ENCODE measurements at places on chromosomes 7 and 10.

DNA sequence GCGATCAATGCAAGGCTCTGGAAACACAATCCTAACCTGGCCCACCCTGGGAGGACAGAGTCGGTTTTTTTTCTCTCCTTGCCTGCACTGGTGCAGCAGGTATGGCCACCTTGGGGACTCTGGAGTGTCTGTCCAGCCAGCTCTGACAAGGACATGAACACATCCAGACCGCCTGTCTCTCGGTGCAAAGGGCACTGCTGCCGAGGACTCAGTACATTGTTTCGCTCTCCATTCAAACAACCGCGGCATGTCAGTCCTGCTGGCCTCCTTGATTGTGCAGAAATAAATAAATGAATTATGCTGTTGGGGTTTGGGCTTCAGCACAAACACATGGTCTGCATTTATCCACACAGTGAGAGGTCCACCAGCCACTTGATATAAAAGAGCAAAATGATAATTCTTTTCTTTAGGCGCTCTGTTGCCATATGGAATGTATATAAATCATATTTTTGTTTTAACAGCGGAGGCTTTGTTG, 565.2 kb downstream of the KCNMA1 start:
- DNase-seq, result no peak

- DNase-seq, result no peak
Measured at GRCh38 chr7:27344471-27344870, 101.9 kb downstream of the EVX1 start.

DNA sequence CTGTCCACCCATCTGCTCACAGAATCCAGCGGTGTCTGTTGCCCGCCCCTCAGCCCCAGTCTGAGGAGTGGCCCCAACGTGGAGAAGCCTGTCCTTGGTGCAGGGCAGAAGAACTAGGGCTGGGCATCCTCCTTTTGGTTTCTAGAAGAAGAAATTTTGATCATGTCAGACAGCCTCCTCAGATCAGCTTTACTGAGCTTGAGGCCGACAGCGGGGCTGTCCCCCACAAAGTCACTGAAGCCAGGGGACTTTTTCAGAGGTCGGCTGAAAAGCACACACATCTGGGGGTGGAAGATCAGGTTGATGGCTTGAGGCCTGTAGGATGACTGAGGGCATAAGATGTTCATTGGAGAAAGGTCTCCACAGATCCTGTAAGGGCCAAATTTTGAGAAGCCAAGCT, 767.9 kb downstream of the GRID1 start:
- no peak for DNase-seq

GRCh38 chr7:20227291-20227795, 10.2 kb upstream of the MACC1 start:
- DNase-seq, result no peak

- no peak for DNase-seq
Measured at GRCh38 chr10:47160967-47161366, 139.0 kb upstream of the GDF10 start.

DNA sequence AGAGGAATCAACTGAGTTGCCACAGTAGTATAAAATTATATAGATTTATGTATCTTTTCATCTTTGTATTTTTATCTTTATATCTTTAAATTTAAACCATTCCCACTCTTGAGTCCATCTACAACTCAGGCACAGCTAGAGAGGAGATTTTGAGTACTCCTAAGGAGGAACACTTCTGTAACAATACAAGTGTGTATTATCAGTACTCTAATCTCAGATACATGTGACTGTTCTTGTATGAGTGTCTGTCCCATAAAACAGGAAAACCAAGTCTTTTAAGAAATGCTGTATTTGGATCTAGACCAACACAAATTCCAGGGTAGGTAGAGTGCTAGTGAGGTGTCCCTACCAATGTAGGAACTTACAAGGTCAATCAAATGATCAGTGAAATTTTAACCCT, 1428.0 kb upstream of the LRRTM3 start:
- DNase-seq, result no peak

GRCh38 chr10:20768843-20769242, 128.3 kb downstream of the NEBL start:
- no peak for DNase-seq

GRCh38 chr10:9230625-9231024, 1176.1 kb downstream of the GATA3 start:
- DNase-seq, result no peak

- DNase-seq, result no peak
Measured at GRCh38 chr7:31882187-31882586, 188.0 kb downstream of the PDE1C start.

DNA sequence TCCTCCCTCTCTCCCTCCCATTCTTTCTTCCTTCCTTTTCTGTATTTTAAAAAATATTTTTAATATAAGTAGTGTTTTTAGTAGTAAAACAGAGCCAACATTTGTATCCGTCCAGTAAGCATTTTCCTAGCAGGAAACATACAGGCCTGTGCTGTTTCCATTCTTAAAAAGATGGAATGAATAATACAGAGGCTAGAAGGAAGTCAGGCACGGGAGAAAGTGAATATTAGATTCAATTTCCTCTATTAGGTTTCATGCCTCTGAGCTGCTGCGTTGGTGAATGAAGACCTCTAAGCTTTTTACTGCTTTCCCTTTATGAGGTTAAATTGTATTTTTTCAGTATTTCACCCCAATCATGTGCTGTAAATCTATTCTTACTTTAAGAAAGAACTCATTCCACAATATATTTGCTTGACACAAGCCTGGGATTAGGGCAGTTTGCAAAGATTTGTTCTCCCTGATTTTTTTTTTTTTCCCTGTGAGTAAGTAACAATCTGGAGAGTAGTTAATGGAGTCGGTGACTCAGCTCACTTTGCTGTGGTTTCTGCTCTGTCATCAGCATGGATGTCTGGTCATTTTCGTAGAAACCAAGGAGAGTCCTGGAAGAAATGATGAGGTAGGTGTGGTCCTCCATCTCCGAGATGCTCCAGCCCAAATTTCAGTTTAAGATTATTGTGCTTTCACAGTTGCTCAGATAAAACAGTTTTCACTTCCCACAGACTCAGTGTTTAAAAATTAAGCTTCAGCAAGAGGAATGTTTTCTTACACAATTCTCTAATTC, 76.1 kb upstream of the PITRM1 start:
- DNase-seq, result no peak

DNA sequence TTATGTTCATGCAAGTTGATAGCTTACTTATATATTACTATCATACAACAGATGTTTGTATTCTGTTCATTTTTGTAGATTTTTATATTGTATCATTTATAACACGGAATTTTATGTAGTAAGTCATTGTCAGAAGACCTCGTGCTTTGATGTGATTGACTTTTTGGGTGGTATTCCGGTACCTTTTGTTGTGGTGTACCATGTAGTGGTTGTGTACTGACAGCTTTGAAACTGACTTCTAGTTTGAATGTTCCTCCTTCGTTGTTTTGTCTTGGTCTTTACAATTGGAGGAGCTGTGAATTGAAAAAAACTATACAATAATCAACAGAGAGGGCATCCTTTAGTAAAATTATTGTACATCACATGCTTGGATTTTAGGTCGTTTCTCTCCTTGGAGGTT, 61.5 kb downstream of the WAC start:
- no peak for DNase-seq

DNA sequence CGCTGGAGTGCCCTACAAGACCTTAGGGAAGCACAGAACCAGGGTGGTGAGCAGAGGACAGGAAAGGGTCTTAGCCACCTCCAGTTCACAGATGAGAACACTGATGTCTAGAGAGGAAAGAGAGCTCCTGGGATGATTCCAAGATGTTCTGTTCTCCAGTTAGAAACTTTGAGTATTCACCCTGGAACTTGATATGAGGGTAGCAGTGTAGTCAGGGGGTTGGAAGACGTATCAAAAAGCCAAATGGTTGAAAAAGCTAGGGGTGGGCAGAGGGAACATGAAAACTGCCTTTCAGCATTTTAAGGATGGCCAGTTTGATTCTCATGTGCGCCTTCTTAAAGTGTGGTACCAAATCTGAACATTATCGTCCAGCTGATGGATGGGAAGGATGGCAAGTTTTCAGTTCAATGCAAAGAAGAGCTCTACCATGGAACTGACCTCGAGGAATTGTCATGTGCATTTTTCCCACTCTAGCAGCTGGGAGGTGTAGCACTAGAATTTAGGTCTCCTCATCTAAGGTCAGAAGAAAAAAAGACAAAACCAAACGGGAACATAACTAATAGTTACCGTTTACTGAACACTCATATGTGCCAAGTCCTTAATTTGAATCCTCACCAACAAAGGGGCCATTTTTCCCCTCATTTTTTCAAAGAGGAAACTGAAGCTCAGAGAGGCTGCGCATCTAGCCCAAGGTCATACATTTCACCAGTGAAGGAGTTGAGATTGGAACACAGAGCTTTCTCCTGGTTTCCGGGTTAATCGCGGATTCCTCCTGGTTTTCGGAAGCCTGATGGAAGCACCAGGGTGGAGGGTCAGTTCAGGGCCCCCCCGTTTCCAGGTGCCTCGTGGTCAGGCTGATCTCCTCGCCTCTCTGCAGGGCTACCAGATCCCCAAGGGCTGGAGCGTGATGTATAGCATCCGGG, 6.0 kb upstream of the CYP26A1 start:
- no peak for DNase-seq

DNA sequence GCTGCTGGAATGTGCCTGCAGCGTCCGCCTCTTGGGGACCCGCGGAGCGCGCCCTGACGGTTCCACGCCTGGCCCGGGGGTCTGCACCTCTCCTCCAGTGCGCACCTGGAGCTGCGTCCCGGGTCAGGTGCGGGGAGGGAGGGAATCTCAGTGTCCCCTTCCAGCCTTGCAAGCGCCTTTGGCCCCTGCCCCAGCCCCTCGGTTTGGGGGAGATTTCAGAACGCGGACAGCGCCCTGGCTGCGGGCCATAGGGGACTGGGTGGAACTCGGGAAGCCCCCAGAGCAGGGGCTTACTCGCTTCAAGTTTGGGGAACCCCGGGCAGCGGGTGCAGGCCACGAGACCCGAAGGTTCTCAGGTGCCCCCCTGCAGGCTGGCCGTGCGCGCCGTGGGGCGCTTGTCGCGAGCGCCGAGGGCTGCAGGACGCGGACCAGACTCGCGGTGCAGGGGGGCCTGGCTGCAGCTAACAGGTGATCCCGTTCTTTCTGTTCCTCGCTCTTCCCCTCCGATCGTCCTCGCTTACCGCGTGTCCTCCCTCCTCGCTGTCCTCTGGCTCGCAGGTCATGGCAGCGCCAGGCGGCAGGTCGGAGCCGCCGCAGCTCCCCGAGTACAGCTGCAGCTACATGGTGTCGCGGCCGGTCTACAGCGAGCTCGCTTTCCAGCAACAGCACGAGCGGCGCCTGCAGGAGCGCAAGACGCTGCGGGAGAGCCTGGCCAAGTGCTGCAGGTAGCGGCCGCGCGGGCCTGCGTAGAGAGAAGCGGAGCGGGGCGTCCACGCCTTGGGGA, 645 bp downstream of the SLC26A4 start:
- no peak for DNase-seq

DNA sequence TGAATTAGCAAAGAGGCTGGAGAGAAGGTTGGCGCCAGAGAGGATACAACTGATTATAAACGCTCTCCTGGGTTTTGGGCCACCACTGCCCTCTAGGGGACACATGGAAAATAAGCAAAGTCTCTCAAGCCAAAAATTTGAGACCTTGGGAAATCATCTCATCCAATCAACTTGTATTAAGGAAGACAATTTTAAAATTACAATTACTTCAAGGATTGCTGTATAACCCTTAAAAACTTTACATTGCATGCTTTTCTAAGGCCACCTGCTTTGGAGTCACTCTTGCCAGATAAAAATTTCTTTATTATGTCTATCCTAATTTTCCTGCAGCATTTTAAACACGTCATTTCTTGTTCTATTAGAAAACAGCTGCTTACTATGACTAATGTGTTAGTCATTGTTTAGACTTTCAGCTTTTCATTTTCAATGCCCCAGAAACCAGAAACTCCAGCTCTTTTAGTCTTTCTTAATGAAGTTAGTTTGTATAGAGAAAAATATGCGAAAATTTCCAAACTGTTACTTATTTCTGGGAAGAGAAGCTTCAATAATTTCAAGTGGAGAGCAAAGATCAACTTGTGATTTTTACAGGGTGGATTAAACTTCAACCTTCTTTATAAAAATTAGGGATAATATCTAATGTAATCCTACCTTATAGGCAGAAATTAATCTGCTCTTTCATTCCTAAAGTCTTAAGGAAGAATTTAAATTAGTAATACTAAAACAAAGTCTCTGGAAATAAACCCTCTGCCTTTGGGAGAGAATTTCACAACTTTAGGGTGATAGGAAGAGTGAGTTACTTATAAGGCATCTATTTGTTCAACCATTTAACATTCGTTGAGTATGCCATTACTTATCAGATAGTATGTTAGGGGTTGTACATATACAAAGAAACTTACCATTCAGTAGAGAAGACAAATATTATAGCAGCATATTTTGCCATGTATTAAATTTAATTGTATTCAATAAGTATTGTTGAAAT, 20.6 kb upstream of the RHOBTB1 start:
- no peak for DNase-seq

DNA sequence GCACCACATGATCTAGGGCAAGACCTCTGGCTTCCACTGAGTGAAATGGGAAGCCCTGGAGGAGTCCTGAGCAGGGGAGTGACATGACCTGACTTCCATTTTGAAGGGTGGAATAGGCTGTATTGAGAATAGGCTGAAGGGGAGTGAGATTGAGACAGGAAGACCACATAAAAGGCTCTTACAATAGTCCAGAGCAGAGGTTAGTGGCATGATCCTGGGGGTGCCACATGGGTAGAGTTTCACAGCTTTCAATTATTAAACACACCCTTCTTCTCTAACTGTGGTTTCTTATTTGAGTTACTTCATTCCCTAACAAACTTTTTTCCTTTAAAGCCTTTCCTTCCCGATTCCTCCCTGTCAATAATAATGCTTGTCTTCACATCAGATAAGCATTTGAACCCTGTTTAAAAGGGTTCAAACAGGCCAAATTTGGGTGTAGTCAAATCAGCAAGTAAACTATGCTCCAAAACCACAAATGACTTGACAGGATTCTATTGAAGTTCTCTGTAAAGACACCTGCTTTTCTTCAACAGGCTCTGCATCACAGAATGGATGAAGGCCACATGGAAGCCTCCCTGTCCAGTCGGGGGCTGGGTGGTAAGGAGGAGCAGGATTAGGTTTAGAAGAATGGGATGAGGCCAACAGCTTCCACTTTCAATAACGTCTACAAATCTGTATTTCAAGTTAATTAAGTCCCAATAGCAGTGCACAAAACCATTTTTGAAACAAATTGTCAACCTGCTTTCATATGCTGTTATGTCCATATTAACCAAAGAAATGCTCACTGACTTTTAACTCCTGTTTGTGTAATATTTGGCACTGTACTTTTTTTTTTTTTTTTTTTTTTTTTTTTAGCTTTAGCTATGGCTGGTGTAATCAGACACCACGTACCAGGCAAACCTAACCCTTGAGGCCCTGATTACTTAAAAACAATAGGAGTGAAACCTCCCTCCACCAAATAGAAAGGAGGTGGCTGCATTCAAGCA, 131.9 kb downstream of the NRCAM start:
- no peak for DNase-seq

GRCh38 chr10:90947030-90947960, 26.4 kb upstream of the ANKRD1 start:
- DNase-seq, result no peak

DNA sequence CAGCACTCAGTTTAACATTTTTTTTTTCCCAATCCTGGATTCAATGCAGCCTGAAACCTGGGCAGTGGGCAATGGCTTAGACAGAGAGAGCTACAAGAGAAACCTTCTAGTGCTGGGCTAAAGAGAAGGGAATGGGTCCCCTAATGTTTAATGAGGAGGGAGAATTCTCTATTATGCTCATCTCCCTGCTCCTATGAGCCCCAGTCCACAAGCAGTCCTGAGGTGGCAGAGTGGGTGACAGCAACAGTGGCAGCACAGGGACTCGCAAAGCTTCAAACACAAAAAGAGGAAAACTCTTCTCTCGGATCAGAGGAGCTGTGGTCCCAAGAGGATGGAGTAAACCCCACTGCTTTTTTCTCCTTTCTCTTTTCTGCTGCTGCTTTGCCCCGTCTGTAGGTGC, 36.5 kb downstream of the COBL start:
- no peak for DNase-seq

Measured in omental fat pad (tissue), 4 donors.